ENCODE measurements at places on chromosomes 16 and 17.

GRCh38 chr16:72013389-72013788, 4.8 kb downstream of the DHODH start:
- DNase-seq: no peak

- DNase-seq: no peak
Observed at GRCh38 chr17:78883533-78884131, 19.4 kb downstream of the CEP295NL start.

DNA sequence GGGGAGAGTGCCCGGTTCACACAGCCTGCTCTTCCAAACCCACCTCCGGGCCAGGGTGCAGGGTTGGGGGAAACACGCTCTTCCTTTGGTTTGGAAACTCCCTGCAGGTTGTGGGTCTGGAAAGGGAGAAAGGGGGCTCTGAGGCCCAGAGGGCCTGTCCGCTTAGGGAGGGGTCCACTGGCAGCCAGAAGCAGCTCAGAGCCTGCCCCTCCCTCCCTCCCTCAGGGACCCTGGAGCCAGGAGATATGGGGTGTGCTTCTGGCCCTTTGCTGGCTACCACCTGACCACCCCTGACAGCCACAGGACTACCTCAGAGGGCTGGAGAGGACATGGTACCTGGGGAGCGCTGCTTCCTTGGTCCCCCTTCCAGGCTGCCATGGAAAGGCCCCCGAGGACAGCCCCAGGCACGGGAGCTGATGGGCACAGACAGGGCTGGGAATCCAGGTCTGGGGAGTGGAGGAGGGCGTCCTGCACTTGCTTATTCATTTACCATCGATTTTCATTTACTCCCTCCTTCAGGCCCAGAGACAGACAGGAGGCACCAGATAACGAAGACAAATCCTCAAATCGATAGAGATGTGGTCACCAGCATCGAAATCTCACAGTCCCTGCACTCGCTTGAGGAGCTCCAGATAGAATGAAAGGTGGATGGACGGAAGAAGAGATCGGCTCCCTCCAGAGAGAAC, 48.4 kb upstream of the DOC2B start:
- no peak for DNase-seq

DNA sequence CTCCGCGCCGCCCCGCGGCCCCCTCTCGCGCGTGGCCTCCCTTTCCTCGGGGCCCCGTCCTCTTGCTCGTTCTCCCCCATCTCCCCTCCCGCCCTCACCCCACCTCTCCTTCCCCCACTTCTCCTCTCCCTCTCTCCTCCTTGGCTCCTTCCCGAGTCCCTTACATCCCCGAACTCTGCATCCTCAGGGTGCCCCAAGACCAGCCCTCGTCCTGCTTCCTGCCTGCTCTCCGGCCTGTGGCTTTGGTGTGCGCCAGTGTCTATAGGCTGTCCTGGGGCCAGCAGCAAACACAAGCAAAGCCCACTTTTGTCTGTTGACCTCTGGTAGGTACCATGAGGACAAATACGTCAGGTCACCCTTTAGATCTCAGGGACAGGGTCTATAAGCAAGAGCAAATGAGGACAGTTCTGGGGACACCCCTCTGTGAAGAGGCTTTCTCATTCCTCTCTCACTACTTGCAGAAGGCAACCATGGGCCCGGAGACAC, 284 bp upstream of the COPZ2 start:
- DNase-seq: no peak

- no peak for DNase-seq
Observed at GRCh38 chr17:41717408-41718286, 5.5 kb downstream of the GAST start.

DNA sequence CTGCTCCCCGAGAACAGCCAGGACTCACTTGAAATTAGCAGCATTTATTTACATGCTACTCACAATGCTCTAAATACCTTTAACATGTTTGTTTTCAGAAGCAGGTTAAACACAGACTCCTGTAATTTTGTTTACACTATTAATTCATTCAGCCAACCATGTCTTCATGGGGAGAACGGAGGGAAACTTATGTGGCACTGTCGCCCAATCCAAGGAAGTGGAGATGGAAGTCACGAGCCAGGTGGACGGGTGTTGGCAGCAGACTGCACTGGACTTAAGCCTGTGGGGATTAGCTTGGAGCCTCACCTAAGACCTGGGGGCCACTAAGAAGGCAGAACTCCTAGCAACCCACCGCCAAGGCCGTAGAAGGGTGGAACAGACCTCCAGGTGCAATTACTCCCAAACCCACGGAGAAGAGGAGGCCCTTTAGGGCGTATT, 8.8 kb upstream of the GFAP start:
- DNase-seq: no peak

GRCh38 chr16:48075398-48075797, 80.4 kb downstream of the ABCC12 start:
- DNase-seq: no peak

- no peak for DNase-seq
Observed at GRCh38 chr16:84503751-84504395, 586 bp downstream of the MEAK7 start.

- no peak for DNase-seq
Observed at GRCh38 chr17:27980043-27980442, 62.4 kb upstream of the NLK start.

DNA sequence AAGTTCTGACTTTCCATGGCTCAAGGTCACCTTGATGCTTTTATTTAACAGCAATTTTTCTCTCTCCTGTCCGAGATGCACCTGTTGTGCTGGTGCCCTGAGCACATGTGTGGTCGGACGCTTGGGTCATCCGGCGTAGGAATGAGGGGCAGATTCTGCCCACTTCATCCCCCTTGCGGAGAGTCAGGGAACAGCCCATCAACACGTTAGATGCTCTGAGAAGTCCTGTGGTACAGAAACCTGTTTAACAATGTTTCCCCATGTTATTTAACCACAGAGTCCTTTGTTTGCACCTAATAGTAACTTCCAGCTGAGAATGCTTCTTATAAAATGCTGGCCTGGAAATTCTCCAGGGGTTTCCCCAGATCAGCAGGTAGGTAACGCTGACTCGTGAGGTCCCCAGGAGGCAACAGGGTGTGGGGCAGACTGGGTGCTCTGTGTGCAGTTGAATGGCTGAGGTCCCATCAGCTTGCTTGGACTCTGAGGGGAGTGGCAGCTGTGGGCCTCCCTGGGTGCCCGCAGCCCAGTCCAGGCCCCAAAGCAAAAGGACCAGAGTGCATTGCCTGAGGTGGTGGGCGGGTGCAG, 17.8 kb downstream of the DOC2B start:
- no peak for DNase-seq

DNA sequence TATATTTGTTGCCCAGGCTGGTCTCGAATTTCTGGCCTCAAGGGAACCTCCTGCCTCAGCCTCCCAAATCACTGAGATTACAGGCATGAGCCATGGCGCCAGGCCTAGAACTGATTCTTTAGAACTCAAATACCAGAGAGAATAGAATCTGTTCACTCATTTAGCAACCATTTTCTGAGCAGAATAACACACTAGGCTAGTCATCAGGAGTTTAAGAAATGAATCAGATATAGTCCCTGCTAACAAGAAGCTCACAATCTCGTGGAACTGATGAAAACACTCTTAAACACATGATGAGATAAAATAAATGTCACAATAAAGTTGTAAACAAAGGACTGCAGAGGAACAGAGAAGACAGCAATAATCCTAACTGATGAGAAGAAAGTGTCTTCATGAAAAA, 55.8 kb upstream of the ADCY9 start:
- no peak for DNase-seq
